ENCODE measurements at places on chromosomes 13 and 19.

DNA sequence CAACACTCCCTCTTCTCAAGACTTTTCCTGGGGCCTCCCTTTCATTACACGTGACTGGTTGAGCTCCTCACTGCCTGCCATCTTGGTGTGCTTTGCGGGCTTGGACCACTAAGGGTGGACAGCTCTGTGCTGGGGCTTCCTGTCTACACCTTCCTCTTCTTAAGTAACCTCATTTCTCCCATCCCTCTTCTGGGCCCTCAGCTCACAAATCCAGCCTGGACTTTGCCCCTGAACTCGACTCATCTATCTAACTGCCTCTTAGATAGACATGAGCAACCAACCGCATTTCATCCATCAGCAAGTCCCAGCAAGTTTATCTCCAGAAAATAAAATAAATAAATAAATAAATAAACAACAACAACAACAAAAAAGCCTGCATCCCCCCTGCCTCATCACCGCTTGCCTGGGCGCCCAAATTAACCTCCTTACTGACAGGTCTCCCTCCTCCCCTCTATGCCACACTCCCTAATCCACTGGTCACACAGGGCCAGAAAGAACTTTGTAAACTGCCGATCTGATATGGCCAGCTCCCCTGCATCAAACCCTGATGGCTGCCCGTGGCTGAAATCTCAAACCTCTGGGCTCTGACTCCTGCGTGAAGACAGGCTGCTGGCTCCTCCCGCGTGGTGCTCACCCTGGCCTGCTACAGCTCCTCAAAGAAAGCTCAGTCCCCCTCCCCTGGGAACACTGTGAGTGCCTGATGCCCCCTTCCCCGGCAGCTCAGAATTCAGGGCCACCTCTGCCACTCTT, 7.8 kb downstream of the ISOC2 start:
- DNase-seq: no peak

DNA sequence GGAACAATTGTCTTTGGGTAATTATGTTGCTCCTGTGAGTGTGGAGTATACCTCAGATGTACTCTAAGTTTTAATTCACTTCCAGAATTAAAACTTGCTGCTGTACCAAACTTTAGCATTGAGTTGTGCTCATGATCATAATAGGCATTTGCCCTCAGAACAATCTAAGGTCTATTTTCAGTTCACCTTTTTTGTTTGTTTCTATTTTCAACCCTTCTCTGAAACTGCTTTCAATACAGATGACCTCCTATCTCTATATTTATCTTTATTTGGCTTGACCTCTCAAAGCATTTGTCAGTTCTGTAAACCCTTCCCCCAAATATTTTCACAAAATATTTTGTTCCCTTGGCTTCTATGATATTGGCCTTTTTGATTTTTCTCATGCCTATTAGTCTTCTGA, 873.0 kb downstream of the OLFM4 start:
- DNase-seq: no peak

GRCh38 chr19:47758443-47758804, 13.1 kb downstream of the NOP53 start:
- DNase-seq: no peak

DNA sequence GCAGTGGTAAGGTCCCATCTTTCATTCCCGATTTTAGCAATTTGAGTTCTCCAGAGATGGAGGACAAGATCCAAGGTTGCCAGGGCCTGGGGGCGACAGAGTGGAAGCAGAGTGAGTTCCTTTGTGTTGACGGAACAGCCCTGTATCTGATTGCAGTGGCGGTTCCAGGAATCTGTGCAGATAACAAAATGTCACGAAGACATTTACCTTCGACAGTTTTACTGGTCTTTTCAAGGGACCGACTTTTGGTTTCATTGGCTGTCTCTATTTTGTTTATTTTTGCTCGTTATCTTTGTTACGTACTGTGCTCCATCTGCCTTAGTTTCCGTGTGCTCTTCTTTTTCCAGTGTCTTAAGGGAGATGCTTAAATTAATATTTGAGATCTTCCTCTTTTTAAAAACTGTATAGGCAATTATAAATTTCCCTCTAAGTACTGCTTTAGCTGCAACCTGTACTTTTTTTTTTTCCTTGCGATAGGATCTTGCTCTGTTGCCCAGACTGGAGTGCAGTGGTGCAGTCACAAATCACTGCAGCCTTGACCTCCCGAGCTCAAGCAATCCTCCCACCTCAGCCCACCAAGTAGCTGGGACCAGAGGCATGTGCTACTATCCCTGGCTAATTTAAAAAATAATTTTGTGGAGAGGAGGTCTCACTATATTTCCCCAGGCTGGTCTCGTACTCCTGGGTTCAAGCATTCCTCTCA, 23.2 kb downstream of the KDM4B start:
- DNase-seq: peak; percentile 73

DNA sequence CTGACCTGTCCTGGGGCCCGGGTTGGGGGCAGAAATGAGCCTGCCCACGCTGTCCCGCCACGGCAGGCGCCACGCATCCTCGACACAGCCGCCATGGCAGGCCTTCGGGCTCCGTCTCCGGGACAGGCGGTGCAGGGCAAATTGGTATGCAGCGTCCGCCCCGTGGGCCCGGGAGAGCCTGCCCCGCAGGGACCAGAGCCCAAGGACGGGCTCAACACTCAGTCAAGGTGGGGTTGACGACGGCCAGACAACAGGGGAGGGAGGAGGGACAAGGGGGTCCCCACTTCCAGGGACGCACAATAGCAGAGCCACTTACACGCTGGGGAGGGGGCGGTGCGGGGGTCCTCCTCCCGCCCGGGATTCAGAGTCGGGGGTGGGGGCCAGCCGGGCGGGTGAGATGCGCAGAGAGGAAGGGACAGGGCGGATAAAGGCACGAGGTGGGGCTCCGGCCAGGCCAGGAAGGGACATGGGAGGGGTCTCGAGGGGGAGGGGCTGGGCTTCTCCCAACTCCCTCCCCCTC, 1.2 kb downstream of the CTXN1 start:
- DNase-seq: no peak

- DNase-seq: peak; percentile 86
These were observed 673 bp downstream of the TEAD2 start for GRCh38 chr19:49361438-49362047.

- no peak for DNase-seq
These were observed 4.5 kb upstream of the TIMM44 start for GRCh38 chr19:7947939-7948338.

DNA sequence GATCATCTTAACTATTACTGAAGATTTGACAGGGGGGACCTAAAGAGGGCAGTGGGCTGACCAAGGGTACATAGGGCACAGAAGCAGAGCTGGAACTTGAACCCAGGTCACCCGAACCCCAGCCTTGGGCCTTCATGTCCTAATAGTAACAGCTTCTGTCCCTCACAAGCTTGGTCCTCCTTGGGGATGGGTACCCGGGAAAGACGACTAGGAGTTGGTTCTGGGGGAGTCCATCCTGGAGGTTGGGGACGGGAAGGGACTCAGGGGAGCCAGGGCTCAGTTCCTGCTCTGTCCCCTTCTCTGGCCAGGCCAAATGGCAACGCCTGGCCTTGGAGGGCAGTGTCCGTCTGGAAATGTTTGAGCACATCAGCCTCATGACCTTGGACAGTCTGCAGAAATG, 39.6 kb upstream of the CYP4F8 start:
- DNase-seq: no peak

- no peak for DNase-seq
These were observed 139.0 kb downstream of the TM9SF2 start for GRCh38 chr13:99640260-99640659.

Data from ELF-1 (cell line).